ENCODE measurements at places on chromosomes 2 and 18.

DNA sequence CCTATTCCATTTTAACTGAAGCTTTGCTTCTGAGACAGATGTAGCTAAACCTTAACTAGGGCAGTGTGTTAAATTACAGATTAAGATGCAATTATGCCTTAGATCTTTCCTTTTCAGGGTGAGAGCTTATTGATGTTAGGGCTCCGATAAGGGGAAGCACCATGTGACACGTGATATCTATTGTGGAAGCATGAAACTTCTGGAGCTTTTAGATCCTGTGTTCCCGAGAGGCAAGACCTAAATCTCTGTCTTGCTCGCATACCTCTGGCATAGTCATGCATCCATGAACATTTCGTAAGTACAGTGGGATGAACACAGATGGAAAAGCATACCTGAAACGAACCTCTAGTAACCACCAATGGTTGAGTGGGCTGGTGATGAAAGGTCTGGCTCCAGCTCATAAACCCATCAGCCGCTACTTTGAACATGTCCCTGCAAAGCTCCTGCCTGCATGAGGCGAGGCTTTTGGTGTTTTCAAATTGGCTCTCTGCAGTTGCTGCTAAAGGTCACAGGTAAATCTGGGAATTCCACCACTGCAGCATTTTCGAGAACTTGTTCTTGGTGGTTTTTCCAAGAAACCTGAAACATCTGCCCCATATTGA, 3.7 kb upstream of the NRP2 start:
- DNase-seq: no peak

- DNase-seq: no peak
Measured at GRCh38 chr2:150146879-150147278, 340.6 kb downstream of the RND3 start.

DNA sequence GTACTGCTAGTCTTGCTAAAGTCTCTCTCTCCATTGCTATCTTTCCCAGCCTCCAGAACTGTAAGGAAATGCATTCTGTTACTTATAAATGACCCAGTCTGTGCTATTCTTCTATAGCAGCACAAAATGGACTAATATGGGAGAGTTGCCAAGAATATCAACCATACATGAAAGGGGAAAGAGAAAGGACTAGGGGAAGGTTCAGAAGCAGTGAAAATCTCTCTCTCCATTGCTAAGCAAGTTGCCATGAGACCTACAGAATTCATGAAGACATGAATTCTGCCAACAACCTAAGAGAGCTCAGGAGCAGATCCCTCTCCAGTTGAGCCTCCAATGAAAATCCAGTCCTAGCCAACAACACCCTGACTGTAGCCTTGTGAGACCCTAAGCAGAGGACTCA, 3.6 kb upstream of the TRABD2A start:
- DNase-seq: no peak

DNA sequence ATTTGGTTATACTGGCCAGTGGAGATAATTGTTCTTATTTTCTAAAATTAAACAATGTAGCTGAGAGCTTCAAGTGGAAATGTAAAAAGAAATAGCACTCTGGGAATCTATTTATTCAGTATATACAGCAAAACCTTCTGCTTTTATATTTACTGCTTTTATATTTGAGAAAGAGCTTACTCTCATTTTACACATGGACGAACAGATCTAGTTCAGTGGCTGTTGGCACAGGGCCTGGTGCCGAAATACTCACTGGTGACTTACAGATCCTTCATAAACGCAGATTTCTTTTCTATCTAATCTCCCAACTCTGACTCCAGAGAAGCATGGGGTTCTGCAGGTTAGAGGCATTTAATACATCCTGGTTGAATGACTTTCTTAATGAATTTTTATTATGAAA, 266.2 kb downstream of the ASXL3 start:
- no peak for DNase-seq

DNA sequence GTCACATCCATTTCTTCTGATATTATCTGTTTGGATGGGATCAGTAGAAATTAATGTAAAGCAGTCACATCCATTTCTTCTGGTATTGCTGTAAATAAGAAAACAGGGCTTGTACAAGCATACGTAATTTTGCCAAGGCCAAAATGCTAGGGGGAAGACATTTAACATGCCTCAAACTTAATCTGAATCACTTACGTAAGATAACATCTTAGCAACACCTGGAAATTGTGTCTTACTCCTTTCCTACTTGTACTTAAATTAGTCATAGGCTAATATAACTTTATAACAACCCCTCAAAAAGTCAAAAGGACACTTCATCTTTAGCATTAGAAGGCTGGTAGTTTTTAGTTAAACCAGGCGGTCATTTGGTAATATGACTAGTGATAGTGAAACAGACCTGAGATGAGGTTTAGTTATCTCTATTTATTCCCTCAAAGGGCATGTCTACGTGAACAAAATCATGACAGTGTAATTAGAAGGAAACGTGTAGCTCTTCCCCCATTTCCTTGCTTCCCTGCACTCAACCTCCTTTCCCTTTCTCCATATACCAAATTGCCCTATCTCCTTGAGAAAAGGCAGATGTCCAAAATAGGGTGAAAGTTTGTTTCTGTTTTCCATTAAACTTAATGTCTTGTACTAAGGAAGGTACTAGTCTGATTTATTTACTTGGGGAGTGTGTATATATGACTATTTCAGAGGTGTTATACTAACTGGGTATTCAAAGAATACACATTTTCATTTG, 99.3 kb upstream of the FZD5 start:
- no peak for DNase-seq

DNA sequence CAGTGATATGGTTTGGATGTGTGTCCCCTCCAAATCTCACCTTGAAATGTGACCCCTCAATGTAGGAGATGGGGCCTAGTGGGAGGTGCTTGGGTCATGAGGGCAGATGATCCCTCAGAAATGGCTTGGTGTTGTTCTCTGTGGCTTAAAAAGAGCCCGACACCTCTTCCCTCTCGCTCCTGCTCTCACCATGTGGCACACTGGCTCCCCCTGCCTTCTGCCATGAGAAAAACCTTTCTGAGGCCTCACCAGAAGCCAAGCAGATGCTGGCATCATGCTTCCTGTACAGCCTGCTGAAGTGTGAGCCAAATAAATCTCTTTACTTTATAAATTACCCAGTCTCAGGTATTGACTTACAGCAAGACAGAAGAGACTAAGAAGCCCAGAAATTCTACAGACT, 357.1 kb downstream of the NRXN1 start:
- DNase-seq: no peak

DNA sequence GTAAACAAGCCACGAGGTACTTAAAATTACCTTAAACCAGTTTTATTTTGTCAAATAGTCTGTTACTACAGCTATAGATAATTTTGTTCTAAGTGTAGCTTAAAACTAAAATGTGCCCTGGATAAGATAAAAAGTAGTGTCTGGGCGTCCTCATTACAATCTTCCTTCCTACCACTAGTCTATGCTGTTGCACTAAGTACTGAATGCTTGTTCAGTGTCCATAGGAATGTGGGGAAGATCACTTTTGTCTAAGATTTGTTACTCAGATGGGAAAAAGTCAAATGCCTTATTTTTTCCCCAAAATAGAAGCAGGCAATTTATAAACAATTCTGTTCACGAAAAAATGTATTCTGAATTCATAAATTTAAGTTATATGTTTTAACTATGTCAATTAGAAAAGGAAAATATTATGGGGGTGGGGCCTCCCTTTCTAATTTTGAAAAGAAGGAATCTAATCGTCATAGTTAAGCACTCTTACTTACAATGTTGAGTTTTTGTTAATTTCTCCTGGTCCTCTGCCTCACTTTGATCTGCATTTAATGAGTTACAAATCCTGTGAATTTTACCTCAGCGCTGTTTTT, 140.4 kb upstream of the VRK2 start:
- DNase-seq: no peak

GRCh38 chr2:139077099-139077737, 297.0 kb upstream of the NXPH2 start:
- no peak for DNase-seq

DNA sequence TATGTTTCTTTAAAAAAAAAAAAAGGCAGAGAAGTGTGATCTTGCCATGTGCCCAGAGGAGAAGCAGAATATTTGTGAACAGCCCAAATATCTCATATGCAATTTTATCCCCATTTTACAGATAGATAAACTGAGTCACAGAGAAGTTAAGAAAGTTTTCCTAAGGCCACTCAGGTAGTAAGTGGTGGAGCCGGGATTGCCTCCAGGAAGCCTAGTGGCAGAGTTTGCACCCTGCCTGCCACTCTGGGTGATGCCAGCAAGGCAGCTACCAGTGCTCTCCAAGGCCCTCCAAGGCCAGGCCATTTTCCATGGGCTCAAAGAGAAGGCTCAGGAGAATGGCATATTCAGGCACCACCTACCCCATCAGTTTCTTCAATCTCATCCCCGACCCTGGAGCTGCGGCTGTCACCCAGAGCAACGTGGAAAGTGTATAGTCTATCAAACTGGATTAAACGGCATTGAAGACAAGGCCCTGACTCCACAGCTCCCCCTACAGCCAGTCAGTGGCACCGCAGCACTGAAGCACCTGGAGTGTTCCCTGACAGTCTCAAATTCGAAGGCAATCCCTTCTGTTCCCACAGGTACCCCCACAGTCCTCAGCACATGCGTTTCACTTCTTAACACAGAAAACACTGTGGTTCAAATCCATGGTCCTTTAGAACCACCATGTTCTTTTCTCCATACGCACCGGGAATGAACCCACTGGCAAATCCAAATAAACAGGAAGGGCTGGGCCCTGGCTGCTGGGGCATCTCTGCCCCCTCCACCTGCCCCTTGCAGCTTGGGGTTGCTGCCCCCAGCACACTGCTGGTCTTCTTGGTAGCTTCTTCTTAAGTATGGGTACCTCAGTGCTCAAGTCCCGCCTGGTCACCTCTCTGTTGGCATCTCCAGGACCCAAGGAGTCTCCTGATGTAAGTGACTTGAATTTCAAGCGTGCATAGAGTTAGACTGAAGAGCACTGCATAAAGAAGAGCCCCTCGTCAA, 175.3 kb downstream of the INHBB start:
- DNase-seq: no peak

DNA sequence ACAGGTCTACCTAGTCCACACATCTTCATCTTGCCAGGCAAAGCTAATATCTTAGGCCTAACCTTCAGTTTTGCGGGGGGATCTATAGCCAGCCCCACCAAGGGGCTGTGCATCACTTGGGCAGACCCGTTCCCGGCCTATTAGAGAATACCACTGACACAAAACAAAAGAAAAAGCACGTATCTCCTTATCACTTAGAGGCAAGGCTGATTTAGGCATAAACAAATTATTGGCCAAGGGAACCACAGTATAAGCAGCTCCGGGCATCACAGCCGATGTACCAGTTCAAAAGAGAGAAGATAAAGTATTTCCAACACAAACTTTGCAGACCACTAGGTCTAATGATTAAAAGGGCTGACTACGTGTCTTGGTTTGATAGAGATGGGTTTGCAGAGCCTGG, 248.0 kb downstream of the TCF4 start:
- DNase-seq: no peak

DNA sequence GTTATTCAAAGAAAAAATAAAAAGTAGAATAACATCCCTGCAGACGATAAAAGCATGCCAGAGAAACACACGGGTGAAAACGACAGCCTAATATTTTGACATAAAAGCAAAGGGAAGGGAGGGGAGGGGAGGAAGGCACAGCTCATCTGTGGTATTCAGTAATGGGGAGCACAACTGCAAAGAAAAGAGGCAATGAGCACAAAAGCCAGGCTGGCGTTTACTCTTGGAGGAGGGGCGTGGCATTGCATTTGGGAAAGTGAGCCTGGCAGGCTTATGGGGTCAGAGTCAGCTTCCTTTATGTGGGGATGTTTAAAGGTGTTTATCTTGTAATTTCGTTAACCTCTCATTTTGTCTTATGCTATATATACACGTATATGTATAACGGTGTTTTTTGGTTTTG, 53.2 kb downstream of the STEAP3 start:
- no peak for DNase-seq

- DNase-seq: no peak
Measured at GRCh38 chr2:8892111-8892510, 54.7 kb upstream of the KIDINS220 start.

DNA sequence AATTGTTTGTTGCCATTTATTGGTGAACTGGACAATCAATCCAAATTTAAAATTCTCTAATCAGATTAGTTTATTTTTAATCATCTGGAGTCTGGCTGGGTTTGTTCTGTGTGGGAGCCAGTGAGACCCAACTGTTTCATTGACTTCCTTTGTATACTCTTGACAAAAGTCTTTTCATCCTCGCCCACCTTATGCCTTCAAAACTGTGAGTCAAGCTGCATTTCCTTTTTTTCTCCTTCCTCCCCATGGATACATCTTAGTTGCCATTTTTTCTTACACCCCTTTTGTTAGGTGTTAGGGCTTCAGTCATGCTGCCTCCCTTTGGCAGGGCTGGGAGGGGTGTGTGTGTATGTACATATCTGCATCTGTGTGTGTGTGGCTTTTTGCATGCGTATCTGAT, 117.6 kb downstream of the PRKCE start:
- no peak for DNase-seq

GRCh38 chr2:88874063-88874657, 182.7 kb downstream of the RPIA start:
- DNase-seq: no peak

DNA sequence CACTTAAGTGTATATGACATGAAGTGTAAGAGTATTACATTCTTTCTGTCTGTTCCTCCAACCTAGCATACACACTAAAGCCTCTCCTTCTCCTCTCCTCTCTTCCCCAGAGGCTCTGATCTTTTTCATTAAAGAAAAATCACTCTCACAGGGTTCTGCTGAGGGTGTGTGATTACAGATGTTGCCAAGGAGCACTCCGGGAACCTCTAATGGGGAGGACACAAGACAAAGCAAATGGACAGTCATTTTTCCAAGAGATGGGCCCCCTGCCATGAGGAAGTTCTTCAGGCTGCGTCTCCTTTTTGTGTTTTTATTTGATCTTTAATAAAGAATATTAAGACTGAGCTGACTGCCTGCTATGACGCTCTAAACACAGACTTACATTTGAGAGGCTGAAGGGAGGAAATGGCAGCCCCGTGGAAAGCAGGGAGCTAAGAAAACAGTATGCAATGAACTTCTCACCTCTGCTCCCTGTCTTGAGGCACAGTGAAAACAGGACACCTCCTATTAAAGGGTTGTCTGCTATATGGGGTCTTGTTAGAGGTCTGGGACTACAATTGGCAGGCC, 578.1 kb downstream of the PIK3C3 start:
- DNase-seq: no peak

DNA sequence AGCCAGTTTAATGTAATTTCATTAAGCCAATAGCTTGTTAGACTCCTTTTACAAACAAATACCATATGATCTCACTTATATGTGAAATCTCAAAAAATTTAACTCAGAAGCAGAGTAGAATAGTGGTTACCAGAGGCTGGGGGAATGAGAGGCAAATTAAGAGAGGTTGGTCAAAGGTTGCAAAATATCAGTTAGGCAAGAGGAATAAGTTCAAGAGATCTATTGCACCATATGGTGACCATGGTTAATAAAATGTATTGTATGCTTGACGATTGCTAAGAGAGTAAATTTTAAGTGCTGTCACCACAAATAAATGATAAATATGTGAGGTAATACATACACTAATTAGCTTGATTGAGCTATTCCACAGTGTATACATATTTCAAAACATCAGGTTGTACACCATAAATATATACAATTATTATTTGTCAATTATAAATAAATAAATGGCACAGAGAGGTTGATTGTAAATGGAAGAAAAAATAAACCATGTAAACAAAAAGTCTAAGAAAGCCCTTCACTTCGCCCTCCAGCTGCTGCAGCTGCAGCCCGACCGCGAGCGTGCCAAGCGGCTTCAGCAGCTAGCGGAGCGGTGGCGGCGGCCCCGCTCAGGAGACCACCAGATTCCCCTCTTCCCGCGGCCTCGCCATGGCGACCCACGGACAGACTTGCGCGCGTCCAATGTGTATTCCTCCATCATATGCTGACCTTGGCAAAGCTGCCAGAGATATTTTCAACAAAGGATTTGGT, 23.0 kb upstream of the ACTR2 start:
- no peak for DNase-seq
